ENCODE measurements at places on chromosomes 6 and 20.
A peak's percentile ranks its signal among the peaks of the same experiment; 100 is the strongest.

- no peak for DNase-seq
Observed at GRCh38 chr6:17919496-17919895, 67.9 kb downstream of the KIF13A start.

GRCh38 chr6:156559162-156559690, 218.0 kb upstream of the ARID1B start:
- no peak for DNase-seq

DNA sequence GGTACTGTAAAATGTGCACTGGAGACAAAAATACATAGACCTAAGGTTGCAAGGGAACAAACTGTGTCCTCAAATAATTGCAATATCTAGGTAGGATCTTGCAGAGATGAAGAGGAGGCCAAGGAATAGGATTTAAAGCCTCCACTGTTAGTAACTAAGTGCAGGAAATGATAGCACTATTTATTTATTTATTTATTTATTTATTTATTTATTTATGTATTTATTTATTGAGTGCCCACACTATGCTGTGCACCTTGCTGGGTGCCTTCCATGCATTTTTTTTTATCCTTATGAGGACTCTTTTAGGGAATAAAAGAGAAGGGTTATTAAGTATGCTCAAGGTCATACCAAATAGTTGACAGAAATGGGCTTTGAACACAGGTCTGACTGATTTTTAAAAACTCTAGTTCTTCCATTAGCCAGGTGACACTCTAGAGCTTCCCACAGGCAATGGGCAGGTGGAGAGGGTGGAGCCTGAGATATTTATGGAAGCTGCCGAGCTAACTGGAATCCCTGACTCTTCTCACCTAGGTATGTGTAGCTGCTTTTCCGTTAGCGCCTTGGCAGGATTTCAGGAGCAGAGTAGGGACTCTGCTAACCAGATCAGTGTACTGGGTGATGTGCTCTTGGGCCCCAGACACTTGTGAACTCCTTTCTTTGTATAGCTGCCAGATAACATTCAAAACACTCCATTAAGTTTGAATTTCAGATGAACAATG, 12.8 kb upstream of the NUP153 start:
- DNase-seq, result no peak

- DNase-seq, result no peak
Observed at GRCh38 chr6:34598712-34599111, 42.6 kb upstream of the SPDEF start.

GRCh38 chr20:25065625-25066338, 7.8 kb upstream of the ACSS1 start:
- peak; percentile 41 for DNase-seq

GRCh38 chr6:21900730-21901129, 307.2 kb downstream of the SOX4 start:
- DNase-seq, result no peak

- DNase-seq, result peak; percentile 37
Observed at GRCh38 chr6:14144678-14145113, 27.1 kb downstream of the CD83 start.

- DNase-seq, result no peak
Observed at GRCh38 chr20:38202153-38202981, 37.3 kb upstream of the TGM2 start.

Measured in stimulated activated CD8-positive, alpha-beta memory T cell treated with anti-CD3 and anti-CD28 coated beads, Interleukin-4, amount 100 ng/mL, for 1 hour (primary cell).